Right renal pelvis (tissue), 4 donors: ENCODE measurements at places on chromosomes 13 and 19. TPM values are rescaled to one million over a fixed set of nuclear protein-coding genes. Genes with fewer than 3 reads are reported as not detected.

The COX7A1 gene
- 25.6 TPM for polyA plus RNA-seq

The NPAS1 gene
- polyA plus RNA-seq: 1.5 TPM

The SPIB gene
- 0.46 TPM for polyA plus RNA-seq

GRCh38 chr19:55272142-55272541 is 7.8 kb downstream of the HSPBP1 start:
- no peak for DNase-seq

- no peak for DNase-seq
Observed at GRCh38 chr13:50366488-50367174, 351.4 kb downstream of the KCNRG start.
